ENCODE measurements at places on chromosomes 5 and 9.

GRCh38 chr5:106097340-106097739, 1573.4 kb downstream of the EFNA5 start:
- DNase-seq, result no peak

DNA sequence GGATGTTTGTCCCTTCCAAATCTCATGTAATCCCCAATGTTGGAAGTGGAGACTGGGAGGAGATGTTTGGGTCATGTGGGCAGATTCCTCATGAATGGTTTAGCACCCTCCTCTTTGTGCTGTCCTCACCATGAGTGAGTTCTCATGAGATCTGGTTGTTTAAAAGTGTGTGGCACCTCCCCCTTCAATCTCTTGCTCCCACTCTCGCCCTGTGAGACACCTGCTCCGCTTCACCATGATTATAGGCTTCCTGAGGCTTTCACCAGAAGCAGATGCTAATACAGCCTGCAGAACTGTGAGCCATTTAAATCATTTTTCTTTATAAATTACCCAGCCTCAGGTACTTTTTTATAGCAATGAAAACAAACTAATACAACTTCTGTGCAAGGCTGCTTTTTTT, 127.3 kb upstream of the CCDC152 start:
- no peak for DNase-seq

GRCh38 chr5:14545308-14545707, 36.3 kb upstream of the OTULINL start:
- DNase-seq, result no peak

- no peak for DNase-seq
Measured at GRCh38 chr9:112176524-112176923, 1.4 kb upstream of the SUSD1 start.

GRCh38 chr5:53381-54174, 38.4 kb upstream of the PLEKHG4B start:
- peak; percentile 44 for DNase-seq

- no peak for DNase-seq
Measured at GRCh38 chr9:70530716-70531115, 116.3 kb upstream of the KLF9 start.

- peak; percentile 67 for DNase-seq
Measured at GRCh38 chr5:16957304-16958196, 21.5 kb upstream of the MYO10 start.

DNA sequence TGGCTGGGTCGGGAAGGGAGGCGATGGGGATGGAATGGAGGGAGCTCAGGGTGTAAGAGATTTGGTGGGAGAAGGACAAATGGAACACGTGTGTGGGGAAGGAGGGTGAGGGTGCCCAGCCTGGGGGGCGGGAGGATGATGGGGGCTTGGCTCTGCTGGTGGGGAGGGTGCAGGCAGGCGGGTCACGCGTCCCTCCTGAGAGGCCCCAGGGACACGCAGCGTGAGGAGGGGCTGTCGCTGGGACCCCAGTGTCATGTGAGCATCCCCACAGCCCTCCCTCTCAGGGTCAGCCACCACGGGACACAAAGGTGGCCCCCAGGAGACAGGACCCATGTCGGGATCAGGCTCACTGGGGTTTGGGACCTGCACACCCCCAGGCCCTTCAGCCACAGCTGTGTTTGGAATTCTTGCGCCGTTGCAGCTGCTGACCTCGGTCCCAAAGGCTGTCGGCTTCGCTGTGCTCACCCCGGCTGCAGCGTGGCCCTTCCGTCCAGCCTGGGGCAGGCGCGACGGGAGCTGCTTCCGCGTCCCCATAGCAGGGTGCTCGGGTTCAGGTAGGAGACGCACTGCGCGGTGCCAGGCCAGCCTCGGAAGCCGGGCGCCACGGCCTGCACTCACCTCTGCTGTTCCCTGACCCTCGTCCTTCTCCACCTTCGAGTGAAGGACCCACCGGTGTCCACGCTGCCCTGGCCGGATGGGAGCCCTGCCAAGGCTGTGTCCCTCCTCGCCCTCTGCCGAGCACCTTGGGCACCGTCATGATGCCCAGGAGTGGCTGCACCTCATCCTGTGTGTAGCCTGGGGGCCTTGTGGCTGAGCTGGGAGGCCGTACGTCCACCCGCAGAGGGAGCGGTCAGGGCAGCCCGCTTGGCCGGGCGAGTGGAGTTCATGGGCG, 5.4 kb downstream of the SLC6A19 start:
- no peak for DNase-seq

GRCh38 chr5:116457062-116457461, 117.6 kb downstream of the SEMA6A start:
- no peak for DNase-seq

- DNase-seq, result peak; percentile 44
Measured at GRCh38 chr5:157912621-157913325, 53.8 kb upstream of the CLINT1 start.

GRCh38 chr5:91777671-91778070, 394.6 kb upstream of the ARRDC3 start:
- no peak for DNase-seq

- DNase-seq, result peak; percentile 94
Measured at GRCh38 chr9:130138171-130138653, 34.0 kb upstream of the NCS1 start.

GRCh38 chr5:112586596-112587062, 151.1 kb upstream of the APC start:
- no peak for DNase-seq

- DNase-seq, result no peak
Measured at GRCh38 chr9:69653261-69653660, 18.9 kb downstream of the APBA1 start.

DNA sequence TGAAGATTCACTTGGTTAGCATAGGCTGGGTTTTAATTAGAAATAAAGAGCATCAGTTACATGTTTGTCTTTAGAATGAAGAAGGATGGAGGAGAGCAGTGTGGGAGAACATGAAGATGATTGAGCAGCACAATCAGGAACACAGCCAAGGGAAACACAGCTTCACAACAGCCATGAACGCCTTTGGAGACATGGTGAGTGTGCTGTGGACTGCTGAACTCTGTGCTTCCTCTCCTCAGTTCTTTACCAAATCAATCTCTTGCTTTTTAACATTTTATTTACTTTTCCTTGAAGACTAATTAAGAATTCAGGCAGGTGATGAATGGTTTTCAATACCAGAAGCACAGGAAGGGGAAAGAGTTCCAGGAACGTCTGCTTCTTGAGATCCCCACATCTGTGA, 38.2 kb upstream of the SPATA31E1 start:
- DNase-seq, result no peak

- no peak for DNase-seq
Measured at GRCh38 chr5:34035756-34036155, 7.3 kb downstream of the C1QTNF3 start.

DNA sequence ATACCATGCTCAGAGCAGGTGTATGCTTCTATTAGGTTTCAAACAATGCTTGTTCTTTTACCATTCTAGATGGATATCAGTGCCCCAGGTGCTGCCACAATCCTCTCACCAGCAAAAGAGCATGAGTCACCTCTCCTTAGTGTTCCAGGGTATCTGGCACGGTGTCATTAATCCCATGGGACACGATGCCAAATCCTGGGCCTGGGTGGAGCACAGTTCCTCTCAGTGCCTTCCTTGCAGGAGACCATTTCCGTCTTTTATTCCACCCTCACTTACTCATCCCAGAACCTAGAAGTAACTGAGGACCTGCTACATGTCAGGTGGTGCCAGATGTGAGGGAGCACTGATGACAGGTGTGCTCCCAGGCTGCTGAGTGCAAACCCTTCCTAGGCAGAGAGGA, 1.3 kb upstream of the OR13J1 start:
- peak; percentile 76 for DNase-seq
